ENCODE measurements at places on chromosomes 3 and 15.

DNA sequence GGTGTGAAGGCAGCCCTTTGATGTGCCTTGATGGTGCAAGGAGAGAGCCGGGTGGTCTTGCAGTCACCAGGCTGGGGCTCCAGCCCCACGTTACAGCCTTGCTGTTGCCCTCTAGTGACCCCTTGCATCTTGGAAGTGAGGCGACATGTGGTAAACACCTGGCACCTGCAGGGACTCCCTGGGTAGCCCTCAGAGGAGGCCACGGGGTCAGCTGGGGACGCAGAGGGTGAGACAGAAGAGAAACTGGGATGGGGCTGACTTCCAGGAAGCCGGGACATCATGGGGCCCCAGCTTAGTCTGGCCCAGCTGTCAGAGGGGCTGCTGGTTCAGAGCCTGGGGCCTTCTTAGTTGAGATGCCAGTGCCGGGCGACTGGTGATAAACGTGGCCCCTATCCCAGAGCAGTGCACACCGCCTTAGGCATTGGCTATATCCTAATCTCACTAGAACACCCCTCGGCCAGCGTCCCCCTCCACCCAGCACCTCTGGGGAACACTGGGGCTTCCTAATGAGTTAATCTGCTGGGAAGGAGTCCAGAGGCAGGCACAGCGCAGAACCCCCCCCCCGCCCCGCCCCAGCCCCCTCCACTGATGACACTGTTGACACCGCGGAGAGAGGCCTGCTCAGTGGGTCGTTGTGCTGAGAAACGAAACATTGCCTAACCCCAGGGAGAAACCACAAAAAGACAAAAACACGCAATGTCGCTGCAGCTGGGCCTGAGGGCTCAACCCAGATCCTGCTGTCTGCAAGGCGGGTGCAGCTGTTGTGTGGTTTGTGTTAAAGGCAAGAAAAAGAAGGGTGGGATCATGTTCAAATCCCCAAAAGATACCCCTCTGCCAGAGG lies 60.5 kb upstream of the KLF13 start:
- DNase-seq = peak; percentile 96

- DNase-seq = no peak
Measured at GRCh38 chr15:81311752-81312464, 12.0 kb downstream of the STARD5 start.

GRCh38 chr15:78804391-78804792 lies 6.9 kb downstream of the ADAMTS7 start:
- DNase-seq = no peak

GRCh38 chr15:101650145-101650544 lies 2.0 kb downstream of the TM2D3 start:
- no peak for DNase-seq

DNA sequence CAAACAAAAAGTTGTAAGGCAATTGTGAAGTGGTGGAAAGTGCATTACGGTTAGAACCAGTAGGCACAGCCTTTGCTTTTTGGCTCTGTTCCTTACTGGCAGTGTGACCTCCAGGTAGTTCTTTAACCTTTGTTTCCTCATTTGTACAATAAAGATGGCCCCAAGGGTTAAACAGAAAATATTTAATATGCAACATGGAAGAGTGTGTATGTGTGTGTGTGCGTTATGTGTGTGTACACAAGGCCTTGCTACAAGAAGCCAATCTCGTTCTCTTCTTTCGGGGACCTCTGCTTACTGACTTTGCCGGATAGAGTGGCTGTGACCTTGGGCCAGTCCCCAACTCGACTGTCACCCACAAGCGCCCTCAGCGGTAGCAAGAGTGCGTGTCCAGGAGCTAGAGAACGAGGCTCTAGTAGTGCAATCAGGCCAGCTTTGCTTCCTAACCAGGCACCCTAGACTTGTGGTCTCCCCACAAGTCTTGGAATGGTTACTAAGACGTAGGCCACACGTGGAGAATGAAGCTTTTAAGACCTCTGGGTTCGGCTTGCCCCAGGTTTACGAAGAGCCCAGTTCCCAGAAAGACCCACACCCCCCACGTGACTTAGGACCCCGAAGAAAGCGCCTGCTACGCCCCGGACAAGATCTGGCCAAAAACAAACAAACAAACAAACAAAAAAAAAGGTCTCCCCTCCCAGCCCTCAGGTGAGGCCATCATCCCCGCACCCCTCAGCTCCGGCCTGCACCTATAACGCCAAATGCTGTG lies 593 bp downstream of the CIAO2A start:
- peak; percentile 71 for DNase-seq

DNA sequence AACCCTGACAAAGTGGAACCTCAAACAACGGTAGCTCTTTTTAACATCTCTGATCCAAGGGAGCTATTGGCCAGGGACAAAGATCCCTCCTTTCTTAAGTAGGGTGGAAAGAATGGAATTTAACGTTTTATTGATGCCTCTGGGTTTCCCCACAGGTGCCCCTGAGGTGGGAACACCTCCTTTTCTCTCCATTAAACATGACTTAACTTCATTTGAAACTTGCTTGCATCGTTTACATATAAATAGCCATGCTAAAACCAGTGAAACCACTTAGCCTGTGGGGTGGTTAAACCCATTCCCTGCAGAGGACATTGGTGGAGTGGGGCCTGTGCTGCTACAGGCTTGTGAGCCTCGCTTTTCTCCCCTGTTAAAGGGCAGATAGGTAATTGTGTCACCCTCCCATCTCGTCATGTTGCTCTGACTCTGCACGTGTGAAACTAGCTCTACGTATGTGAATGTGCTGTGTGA lies 9.7 kb downstream of the CGNL1 start:
- DNase-seq = peak; percentile 32

DNA sequence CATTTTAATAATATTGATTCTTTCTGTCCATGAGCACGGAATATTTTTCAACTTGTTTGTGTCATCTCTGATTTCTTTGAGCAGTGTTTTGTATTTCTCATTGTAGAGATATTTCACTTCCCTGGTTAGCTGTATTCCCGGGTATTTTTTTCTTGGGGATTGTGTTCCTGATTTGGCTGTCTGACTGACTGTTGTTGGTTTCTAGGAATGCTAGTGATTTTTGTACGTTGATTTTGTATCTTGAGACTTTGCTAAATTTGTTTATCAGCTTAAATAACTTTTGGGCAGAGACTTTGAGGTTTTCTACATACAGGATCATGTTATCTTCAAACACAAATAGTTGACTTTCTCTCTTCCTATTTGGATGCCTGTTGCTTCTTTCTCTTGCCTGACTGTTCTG lies 418.8 kb upstream of the ALCAM start:
- peak; percentile 49 for DNase-seq

DNA sequence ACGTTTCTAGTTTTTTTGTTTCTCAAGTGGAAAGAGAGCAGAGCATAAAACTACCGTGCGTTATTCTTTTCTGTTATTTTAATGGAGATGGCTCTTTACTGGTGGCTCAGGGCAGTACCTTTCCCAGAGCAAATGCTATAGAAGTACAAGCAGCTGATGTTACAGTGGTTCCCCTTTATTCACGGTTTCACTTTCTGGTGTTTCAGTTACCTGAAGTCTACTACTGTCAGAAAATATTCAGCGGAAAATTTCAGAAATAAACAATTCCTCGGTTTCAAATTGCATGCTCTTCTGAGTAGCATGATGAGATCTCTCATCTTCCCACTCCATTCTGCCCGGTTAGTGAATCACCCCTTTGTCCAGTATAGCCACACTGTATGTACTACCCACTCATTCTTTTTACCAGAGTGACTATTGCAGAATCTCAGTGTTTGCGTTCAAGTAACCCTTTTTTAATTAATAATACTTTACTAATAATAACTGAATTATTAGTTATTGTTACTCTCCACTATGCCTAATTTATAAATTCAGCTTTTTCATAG lies 597.5 kb upstream of the ROBO2 start:
- no peak for DNase-seq

- DNase-seq = peak; percentile 61
Measured at GRCh38 chr3:112136959-112137693, 4.1 kb upstream of the GCSAM start.

- DNase-seq = no peak
Measured at GRCh38 chr15:79410237-79410636, 21.9 kb upstream of the MINAR1 start.

- no peak for DNase-seq
Measured at GRCh38 chr15:62020576-62021160, 39.6 kb downstream of the VPS13C start.

DNA sequence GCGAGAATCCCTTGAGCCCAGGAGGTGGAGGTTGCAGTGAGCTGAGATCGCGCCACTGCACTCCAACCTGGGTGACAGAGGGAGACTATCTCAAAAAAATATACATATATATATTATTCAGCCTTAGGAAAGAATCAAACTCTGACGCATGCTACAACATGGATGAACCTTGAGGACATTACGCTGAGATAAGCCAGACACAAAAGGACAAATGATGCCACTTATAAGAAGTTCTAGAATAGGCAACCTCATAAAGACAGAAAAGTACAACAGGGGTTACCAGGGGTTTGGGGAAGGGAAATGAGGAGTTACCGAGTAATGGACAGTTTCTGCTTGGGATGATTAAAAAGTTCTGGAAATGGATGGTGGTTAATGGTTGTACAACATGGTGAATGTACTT lies 727 bp downstream of the PDHB start:
- no peak for DNase-seq

DNA sequence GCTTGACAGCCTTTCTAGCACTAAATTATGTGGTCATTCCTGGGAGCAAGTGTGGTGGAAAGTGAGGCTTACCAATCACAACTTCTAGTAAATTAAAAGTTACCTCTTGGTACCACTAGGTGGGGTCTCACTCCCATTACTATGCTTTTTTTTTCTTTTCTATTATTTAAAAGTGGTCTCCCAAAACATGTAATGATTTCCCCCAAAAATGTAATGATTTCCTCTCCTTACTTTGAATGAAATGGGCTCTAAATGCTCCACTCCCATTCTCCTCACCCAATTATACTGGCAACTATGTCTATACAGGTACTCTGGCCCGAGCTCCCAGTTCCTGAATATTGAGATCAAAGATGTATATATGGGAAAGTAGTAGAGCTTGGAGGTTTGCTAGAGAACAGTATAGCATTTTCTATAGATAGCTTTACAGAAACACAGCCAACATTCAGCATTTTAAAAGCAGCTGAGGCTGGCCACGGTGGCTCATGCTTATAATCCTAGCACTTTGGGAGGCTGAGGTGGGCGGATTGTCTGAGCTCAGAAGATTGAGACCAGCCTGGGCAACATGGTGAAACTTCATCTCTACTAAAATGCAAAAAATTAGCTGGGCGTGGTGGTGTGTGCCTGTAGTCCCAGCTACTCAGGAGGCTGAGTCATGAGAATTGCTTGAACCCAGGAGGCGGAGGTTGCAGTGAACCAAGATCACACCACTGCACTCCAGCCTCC lies 70.9 kb downstream of the DCUN1D1 start:
- DNase-seq = peak; percentile 32

DNA sequence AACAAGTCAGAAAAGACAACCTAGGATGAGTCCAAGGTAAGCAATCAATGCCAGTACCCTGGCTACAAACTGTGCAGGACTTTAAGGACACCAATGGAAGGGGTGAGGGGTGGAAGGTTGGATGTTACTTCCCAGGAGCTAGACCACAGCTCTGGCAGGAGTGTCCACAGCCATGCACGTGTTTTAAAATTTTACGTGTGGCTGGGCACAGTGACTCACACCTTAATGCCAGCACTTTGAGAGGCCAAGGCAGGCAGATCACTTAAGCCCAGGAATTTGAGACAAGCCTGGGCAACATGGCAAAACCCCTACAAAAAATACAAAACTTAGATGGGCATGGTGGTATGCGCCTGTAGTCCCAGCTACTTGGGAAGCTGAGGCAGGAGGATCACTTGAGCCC lies 14.7 kb upstream of the HDC start:
- peak; percentile 5 for DNase-seq
